Lung microvascular endothelial cell (primary cell): ENCODE measurements at places on chromosomes 1 and 21. TPM values are rescaled to one million over a fixed set of nuclear protein-coding genes. Genes with fewer than 3 reads are reported as not detected.

- peak; percentile 76 for DNase-seq
Measured at GRCh38 chr1:202184750-202185460, 8.7 kb upstream of the LGR6 start.

DNA sequence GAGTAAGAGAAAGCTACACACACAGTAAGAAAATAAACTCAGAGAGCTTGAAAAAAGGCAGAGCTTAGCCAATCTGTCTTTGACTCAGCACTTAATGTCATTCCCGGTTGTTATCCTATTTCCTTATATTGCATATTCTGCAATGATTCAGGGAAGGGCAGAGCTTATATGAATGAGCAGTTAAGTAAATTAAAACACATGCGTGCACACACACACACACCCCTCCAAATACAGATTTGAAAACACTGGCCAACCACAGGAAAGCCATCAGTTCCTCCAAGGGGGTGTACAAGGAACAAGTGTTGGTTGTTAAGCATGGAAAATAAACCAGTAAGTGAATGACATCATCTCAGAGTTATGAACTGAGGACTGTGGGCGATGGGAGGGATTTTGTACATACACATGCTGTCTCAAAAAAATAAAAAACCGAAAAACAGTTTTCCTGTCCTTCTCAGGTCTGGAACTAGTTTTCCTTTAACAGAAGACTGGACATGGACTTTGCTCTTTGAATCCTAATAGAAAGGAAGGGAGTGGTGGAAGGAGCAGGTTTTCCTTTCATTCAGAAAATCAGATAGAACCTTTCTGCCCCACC lies 1.0 kb downstream of the IQGAP3 start:
- peak; percentile 91 for DNase-seq

The OR2T29 gene
- total RNA-seq, result not detected in 2 replicates

GRCh38 chr1:241849345-241849695 lies 1.3 kb downstream of the EXO1 start:
- DNase-seq, result no peak

DNA sequence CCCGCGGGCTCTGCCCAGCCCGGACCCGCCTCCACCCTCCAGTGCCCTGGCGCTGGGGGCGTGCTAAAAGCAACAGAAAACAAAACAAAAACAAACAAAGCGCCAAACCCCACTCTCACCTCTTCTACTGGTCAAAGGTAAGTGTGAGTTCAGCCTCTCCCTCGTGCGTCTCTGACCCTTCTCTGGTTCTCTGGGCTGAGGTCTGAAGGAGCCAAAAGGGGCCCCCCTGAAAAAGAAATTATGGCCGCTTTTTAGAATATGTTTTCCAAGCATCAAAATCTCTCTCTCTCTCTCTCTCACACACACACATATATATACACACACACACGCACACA lies 133.5 kb upstream of the DPYD start:
- no peak for DNase-seq

DNA sequence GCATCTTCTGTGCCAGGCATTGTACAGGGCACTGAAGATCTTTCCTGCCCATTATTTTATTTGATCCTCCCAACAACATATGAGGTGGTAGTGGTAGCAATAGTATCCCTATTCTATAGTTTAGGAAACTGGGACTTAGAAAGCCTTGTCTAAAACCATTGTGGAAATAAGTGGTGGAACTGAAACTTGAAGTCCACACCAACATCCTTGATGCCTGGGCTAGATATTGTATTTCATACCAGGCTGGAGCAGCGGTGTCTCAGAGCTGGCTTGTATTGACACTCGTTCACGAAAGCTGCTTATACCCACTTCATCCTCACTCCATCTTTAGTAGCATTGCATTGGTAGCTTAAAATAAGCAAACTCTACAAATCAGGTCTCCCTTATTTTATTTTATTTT lies 9.7 kb upstream of the CTSS start:
- DNase-seq, result no peak

DNA sequence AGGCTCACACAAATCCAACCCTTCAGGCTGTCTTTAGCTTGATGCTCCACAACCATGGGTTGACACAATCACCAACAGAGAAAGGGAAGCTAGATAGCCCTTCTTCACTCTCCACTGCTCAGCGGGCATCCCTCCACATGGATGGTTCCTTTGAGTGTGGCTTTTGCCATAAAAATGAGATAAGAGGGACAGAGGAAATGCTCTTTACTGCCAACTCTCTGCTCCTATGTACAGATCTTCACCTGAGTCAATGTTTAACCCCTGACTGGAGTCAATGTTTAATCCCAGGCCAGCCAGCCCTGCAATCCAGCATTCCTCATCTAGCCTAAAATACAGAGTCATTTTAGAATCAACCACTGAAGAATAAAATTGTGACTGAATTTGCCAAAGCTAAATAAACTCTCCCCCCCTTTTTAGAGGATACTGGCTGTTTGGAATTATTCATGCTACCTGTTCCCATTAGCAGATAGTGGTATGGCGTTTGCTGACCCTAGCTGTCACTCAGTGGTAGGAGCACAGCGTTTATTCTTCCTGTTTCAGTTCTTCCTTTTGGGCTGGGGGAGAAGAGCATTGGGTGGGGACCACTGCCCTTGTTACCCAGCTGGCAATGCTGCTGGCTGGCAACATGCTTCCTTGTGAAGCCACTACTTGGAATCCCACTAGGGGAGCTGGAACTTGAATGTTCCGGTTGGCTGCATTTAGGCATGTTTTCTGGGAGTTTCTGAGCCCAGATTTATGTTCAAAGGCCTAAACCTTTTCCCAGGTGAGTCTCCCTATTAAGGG lies 5.2 kb upstream of the PIGR start:
- DNase-seq, result no peak

DNA sequence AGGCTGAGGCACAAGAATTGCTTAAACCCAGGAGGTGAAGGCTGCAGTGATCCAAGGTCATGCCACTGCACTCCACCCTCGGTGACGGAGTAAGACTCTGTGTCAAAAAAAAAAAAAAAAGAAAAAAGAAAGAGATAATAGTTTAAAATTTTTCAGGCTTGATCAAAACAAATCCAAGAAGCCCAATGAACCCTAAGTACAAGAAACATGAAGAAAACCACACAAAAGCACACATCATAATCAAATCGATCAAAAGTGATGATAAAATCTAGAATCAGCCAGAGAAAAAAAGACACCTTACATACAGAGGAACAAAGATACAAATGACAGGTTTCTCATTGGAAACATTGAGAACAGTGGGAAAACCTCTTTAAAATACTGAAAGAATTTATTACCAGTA lies 31.5 kb downstream of the LDLRAD1 start:
- no peak for DNase-seq

The SEMA6C gene
- 4.8 and 12.7 TPM in 2 replicates for total RNA-seq
